ENCODE measurements at places on chromosomes 7 and 10.

DNA sequence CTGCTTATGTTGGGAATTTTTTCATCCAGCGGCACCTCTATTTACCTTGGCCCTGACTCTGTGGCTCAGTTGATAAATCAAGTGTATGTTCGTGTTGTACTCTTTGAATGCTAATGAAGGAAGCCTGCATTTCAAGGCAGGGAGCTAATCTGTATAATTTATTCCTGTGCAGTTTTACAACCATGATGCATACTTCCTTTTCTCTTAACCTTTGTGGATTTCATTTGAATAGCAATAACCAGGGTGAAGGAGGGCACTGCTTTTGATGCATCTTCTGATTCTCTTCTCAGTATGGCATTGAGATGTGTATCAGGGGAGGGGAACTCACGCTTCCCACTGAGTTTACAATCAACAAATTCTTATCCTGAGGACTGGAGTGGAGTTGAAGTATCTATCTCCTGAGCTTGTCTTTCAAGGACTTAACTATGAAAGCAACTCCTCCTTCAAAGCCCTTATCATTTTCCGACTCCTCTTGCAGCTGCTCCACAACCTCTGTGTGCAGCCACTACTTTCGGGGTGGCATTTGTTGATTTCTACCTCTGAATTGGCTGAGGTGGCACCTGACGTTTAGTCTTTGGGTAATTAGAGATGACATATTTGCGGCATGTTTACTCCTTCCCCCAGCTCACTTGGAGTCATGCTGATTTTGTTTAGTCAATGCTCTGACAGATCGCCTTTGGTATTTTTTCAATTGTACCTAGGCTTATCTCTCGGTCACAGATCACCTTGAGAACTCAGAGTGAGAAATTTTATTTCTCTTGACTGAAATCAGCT is 275.2 kb downstream of the PHTF2 start:
- no peak for DNase-seq

GRCh38 chr10:1715821-1716220 is 21.5 kb downstream of the ADARB2 start:
- no peak for DNase-seq

GRCh38 chr10:42869977-42870350 is 87.4 kb downstream of the BMS1 start:
- no peak for DNase-seq

DNA sequence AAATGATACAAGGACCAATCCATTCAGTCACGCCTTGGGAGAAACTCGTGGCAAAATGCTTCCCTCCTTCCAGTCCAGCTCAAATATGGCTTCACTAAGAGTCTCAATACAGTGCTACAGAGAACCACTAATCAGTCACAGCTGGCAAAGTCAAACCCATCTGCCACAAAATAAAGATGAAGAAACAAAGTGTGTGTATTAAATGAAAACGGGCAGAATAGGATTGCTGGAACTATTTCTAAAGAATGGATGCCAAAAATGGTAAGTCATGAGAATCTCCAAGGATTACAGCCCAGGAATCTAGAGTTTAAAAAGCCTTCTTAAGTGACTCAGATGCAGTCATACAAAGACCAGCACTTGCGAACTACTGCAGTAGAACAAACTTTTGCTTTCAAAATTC is 61.9 kb downstream of the CACUL1 start:
- no peak for DNase-seq

- no peak for DNase-seq
Measured at GRCh38 chr10:49133706-49134248, at the start of gene FAM170B. Gene FAM170B (minus strand): TSS chr10:49134021. CDS start chr10:49133918, 103 bp downstream.

DNA sequence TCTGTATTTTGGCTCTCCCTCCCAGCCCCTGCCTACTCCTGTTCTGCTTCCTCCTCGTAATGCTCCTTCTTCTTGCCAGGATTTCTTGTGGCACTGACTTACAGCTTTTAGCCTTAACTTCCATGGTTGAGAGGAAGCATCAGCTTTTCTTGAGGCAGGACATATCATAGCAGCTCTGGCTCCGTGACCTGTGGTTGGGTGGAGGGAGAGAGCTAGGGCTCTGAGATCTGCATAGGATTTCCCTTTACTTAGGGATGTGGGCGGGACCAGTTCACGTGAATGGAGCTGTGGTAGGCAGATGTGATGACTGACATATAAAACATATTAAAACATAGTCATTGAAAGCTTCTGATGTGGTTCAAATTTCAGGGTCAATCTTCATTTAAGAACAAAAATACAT is 10.6 kb upstream of the RAB11FIP2 start:
- no peak for DNase-seq

- DNase-seq = no peak
Measured at GRCh38 chr7:154451480-154452457, 399.6 kb downstream of the DPP6 start.

DNA sequence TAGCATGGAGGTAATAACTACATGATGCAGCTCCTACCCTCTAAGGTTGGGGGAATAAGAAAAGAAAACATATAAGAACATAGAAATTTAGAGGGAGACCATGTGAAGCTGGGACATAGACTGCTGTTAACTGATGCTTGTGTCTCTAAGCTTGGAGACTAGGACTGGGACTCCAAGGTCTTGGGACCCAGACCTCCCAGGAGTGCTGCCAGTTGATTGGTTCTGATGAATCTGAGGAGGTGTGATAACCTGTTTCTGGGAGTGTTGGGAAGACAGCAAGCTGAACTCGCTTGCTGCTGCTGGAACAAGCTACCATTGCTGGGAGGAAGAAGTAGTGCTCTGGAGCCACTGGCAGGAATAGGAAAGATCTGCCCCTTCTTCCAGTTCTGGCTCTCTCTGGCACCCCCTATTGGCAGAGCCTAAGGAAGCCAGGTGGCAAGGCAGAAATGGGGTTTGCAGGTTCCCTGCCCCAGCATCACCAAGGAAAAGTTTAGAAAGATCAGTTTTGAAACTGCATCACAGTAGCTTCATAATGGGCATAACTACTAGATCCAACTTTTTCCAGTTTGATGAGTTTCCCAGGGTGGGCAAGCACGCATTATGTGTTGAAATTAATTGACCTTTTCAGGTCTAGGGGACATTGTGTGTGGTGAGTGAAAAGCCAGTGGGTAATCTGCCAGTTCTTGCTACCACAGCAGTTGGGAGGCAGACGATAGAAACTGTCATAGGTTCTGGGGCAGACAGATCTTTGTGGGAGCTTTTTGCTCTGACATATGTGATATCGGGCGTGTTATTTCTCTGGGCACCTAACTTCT is 140.7 kb downstream of the SND1 start:
- no peak for DNase-seq

DNA sequence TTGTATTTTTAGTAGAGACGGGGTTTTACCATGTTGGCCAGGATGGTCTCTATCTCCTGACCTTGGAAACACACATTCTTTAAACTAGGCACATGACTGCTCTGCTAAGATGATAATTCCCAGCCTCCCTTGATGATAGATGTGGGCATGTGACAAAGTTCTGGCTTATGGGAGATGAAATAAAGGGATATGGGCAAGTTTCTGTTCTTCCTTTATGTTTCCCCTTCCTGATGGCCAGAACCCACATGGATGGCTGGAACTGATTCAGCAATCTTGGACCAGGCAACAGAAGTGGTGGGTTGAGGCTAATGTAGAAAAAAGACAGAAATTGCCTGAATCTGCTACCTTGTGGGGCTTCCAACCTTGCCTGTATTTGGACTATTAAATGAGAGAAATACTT is 60.7 kb upstream of the NRP1 start:
- peak; percentile 54 for DNase-seq

DNA sequence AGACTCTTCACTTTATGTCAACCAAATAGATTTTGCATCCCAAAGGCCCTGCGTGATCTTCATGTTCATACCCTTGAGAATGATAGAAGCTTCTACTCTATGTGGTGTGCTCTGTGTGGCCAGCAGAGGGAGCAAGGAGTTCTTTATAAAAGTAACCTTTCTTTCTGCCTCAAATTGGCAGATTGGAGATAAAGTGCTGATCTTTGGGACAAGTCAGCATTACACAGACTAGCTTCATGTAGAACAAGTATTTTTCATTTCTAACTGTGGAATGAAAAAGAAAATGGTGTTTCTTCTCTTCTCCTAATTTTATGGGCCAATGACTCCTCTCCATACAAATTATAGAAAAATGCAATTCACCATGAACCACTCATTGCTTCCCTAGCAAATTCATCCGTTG is 1214.1 kb downstream of the SORCS1 start:
- peak; percentile 12 for DNase-seq

DNA sequence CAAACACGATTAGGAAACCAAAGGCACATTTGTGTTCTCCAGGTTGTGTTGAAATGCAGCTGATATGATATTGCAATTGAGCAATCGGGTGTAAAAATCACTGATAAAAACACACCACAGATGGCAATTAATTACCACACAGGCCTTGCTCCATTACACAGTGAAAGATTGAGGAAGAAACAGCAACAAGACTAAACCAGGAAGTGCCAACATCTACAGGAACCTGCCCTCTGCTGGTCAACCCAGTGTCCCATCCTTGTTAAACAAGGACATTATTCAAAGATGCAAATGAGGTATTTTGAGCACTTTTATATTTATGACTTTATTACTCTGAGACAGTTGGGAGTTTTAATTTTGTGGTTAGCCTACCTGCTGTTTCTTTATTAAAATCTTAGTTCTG is 765.6 kb upstream of the GHITM start:
- no peak for DNase-seq

DNA sequence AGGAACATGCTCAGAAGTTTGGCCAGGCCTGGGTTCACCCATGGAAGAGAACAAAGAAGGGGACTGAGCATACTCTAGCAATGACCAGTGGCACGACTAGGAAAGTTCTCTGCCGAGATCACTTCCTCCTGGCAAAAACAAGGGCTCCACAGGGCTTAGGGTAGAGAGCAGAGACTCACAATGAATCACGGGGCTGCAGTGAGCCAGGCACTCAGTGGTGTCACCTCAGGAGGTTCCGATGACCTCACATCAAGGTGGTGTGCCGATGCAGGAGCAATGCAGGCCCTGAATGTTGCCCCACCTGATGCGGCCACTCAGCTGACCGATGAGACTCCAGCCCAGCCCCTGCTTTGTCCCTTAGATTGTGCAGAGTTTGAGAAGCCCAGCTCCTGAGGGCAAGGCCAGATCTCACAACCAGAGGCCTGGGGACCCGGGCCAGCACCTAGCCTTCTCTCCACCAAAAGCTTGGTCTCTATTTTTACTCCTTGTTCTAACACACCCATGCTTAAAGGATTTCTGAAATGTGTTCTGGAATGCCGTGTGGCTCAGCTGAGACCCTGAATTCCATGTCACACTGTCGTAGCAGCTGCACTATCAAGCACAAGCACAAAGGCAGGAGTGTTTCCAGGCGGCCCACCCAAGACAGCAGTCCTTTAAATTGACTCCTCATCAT is 60.9 kb downstream of the COBL start:
- DNase-seq = no peak

DNA sequence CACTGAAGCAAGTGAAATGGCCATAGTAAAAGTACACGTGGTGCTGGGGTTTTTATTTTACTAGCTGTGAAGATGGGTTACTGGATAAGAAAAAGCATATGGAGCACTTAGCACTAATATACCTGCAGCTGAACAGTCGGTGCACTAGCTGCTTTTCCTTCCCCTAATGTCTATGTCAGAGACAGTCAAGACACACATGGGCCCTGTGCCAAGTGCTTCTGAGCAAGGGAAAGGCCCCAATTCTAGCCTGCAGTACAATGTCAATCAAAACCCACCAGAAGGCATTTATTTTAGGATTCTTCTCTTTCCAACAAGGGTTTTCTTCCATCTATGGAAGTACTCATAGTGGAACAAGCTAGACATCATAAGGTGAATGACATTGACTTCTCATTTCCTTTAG is 716.7 kb downstream of the CCSER2 start:
- DNase-seq = no peak

GRCh38 chr7:68936471-68937035 is 661.7 kb upstream of the AUTS2 start:
- DNase-seq = no peak

GRCh38 chr10:64174666-64175255 is 653.6 kb downstream of the REEP3 start:
- DNase-seq = no peak

DNA sequence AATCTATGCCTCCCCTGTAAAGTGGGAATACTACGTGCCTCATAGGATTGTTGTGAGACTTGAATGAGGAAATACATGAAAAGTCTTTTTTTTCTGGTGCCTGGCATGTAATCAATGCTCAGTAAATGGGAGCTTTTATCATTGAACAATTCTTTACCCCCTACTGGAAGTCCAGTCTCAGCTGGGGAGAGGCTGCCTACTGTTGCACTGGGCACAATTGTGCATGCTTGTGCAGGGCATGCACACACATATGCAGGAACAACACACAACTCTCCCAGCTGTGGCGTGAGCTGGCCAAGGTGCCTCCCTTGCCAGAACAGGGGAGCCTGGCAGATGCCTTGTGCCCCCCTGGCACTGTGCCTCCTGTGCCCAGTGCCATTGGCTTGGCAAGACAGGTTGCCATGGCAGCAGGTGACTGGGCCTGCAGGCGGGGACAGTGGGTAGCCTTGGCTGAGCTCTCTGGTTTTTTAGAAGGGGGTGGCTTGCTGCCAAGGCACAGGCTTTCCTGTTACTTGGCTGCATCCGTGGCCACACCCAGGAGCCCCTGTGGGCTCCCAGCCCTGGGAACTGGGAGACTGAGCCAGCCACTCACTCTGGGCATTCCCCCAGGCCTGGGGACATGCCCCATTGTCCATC is 16.1 kb upstream of the PALD1 start:
- DNase-seq = no peak

DNA sequence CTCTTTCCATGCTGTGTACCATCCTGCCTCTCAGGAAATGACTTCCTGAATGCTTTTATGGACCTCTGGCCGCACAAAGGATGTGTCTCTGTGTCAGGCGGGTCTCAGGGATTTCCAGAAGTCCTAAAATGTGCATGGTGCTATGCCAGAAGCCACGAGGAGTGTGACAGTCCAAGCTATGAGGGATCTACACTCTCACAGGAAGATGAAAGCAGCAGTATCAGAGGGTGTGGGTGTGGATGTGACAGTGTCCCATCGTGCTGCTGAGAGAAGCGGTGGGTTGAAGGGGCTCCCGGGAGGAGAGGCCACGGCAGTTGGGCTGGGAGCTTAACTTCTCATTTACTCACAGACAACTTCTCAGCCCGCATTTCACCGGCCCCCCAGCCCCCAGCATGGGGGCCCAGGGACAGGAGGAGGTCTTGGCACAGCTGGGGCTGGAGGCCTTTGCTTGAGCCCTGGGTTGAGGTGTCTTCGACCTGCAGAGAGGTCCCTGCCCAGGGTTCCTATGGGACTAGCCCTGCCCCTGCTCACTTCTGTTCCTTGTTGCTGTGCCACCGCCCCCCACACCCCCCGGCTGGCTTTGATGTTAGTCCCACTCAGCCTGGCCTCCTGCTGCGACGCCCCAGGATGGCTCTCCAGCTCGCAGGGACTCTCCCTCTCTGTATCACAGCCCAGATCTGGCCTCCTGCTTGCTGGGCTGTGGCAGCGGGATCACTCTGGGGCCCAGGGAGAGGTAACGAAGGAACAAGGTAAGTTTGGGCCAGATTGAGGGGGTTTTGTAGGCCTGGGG is 30.8 kb upstream of the EMX2 start:
- DNase-seq = no peak

Measured in inflammatory macrophage treated with lipopolysaccharide for 4 hours (primary cell).